ENCODE measurements at places on chromosomes 3 and 15. TPM values are rescaled to one million over a fixed set of nuclear protein-coding genes. Genes with fewer than 3 reads are reported as not detected.
A peak's percentile ranks its signal among the peaks of the same experiment; 100 is the strongest.

The SNX22 gene
- 0.20 TPM for total RNA-seq

The POLR2M gene
- 211 TPM for total RNA-seq

- peak; percentile 65 for DNase-seq
These were observed 8.9 kb downstream of the ICE2 start for GRCh38 chr15:60469893-60470641.

DNA sequence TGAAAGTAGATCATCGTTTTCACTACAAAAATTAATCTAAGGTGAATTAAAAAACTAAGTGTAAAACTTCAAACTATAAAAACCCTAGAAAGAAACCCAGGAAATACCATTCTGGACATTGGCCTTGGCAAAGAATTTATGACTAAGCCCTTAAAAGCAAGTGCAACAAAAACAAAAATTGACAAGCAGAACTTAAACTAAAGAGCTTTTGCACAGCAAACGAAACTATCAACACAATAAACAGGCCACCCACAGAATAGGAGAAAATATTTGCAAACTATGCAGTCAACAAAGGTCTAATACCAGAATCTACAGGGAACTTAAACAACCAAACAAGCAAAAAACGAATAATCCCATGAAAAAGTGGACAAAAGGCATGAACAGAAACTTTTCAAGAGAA lies 302.0 kb downstream of the CHST2 start:
- no peak for DNase-seq

The SH2D7 gene
- not detected for total RNA-seq

DNA sequence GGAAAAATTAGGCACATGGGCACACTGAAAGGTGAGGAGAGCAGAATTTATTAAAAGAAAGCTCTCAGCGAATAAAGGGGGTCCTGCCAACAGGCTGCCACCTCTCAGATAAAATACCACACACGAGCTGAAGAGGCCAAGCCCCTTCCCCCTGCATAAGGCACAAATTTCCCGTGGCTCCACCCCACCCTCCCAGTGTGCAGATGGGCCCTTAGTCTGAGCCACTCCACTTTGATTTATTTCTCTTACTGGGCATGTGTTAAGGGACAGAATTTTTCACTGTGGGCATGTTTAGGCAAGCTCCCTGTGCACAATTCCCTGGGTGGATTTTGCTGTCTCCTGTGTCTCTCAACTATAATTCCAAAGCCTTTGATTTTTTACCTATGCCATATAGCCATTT lies 409.8 kb downstream of the TBL1XR1 start:
- no peak for DNase-seq

- DNase-seq = no peak
These were observed 90.7 kb upstream of the MEF2A start for GRCh38 chr15:99474909-99475753.

The SERPINI2 gene
- total RNA-seq = not detected

DNA sequence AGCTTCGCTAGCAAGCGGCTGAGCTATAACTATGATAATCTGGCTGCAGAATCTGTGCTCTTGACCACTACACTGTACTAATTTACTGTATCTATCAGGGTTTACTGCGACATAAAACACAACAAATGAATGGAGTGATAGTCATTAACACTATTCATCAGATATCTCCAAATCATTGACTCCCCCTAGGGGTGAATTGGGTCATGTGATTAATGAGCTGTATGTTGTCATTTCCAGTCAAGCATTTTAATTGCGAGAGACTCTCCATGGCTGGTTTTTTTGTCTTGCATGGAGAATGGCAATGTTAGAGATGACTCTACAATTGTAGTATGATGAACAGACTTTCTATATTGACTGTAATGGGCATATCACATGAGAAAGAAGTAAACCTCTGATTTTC lies 10.5 kb upstream of the TM4SF18 start:
- DNase-seq = no peak

The CLDN16 gene
- not detected for total RNA-seq

DNA sequence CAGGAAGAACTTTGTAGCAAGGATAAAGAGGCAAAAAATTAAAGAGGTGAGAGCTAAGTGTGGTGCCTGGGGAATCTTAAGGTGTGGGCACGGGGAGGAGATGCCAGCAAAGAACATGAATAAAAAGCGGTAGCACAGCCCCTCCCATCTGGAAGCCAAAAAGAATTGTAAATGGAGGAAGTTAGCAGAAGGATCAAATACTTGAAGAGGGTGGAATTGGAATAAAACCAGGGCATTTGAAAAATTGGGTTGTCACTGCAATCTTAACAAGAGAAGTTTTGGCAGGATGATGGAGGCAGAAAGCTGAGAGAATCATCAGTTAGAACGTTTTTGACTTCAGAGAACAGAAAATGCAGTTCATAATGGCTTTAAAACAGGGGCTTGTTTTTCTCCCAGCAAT lies 2.4 kb downstream of the CCR2 start:
- no peak for DNase-seq

GRCh38 chr15:33243393-33243792 lies 48.9 kb upstream of the FMN1 start:
- no peak for DNase-seq

GRCh38 chr15:84762840-84763572 lies 14.6 kb downstream of the ZNF592 start:
- no peak for DNase-seq

The LTK gene
- total RNA-seq = not detected

DNA sequence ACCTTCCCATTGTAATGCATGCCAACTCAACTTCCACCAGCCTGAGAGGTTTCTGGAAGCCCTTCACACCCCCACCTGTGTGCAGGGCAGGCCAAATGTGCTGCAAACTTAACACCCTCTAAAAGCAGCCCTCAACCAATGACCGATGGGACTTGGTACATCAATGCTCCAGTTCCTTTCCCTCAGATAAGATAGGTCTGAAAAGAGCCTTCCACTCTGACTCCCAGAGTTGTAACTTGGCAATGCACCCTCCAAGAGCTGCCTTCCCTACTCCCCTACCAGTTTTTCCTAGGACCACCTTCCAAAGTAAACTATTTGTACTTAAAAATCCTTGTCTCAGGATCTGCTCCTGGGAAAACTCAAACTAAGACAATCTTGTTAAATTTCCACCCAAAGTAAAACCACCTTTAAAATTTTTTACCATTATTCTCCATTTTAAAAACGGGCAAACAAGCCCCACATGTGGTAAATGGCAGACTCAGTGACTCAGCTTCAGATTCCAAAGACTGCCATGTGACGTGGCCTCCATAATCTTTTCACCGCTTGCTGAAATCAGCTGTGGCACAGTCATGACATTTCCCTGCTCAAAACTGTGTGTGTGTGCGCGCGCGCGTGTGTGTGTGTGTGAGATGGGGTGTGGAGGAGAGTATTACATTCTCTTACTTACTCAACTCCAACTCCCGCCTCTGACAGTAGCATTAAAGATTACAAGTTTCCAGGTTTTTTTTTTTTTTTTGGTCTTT lies 17.2 kb downstream of the RASGRP1 start:
- DNase-seq = no peak

DNA sequence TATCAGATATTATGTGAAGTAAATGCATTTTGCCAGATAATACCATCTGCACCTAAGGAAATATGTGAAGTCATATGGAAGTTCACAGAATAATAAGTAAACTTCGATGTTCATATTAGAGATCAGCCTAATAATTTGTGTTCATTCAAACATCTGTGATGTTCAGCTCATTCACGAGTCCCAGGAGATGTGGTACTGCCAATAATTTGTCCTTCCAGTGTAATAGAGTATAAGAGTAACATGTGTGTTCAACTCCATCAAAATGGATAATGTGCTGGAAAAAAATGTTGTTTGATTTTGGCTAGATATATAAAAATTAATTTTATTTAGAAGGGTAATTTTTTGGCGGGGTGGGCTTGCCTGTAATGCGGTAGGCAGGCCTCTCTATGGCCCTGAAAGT lies 75.4 kb upstream of the ARL6 start:
- DNase-seq = no peak

GRCh38 chr15:73330206-73331051 lies 38.3 kb downstream of the HCN4 start:
- no peak for DNase-seq

GRCh38 chr15:49063402-49064280 lies 17.4 kb upstream of the SECISBP2L start:
- no peak for DNase-seq

- DNase-seq = no peak
These were observed 322.8 kb downstream of the EDEM1 start for GRCh38 chr3:5510300-5510699.

DNA sequence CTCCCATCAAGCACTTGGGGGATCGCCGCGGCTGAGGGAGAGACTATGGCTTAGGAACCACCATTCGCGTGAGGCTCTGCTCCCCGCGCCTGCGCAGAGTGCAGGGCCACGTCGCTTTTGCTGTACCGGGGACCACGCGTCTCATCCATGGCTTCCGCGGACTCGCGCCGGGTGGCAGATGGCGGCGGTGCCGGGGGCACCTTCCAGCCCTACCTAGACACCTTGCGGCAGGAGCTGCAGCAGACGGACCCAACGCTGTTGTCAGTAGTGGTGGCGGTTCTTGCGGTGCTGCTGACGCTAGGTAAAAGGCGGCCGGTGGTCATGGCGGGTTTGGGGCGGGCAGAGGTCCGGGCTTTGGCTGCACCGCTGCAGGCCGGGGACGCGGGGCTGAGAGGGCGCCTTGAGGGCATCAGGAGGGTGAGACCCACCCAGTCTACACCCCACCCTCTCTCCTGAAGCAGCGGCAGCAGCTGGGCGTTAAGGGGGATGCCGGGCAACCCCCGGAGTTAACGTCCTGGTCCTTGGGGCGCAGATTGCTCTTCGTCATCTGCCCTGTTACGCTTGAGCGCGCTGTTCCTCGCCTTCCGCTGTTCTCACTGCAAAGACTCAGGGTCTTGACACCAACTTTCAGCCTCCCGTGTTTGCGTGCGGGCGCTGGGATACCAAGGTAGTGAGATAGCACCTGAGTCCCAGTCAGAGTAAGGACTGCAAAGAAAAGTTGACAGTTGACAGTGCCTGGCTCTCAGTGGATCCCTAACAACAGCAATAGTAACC lies at the start of gene SRPRB:
Gene SRPRB, plus strand, starts transcription at position 114 of the 774 bp plus-strand sequence. Its CDS starts 34 bp downstream, at position 148.
- DNase-seq = peak; percentile 96

DNA sequence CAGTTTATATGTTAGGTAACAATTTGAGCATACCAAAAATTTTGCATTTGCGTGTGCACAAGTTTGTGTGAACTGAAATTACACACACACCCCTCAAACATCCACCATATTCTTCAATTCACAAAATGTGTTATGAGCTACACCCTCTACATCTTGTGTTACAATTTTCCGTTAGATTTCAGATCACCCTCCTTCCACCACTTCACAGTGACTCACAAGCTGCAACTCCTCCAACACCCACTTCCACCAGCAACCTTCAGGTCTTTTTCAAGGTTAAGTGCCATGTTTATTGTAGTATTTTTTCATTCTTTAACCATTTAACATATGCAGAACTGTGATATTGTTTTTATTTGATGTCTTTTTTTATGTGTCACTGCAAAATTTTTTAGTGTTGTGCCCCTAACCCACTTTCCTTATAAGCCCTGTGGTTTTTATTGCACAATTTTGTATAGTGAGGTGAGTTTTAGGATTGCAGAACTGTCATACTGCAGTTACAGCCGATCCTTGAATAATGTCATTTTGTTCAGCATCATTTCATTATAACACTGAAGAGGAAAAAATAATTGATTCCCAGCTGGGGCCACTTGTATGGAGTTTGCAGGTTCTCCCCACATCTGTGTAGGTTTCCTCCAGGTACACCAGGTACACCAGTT lies 148.9 kb downstream of the PLCL2 start:
- no peak for DNase-seq

- DNase-seq = no peak
These were observed 82.6 kb upstream of the MYZAP start for GRCh38 chr15:57509126-57509525.

DNA sequence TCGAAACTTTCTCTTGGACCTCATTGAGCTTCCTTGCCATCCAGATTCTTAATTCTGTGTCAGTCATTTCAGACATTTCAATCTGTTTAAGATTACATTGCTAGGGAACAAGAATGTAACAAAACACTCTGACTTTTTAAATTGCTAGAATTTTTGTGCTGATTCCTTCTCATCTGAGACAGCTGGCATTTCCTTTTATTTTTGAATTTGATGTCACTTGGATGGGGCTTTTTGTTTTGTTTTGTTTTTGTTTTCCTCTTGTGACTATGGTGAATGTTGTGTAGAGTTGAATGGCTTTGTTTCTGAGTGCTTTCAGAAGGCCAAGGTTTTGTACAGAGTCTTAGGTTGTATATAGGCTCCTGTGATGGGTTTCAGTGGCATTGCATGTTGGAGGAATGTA lies 1129.3 kb downstream of the NAALADL2 start:
- DNase-seq = no peak

The TMC3 gene
- not detected for total RNA-seq

DNA sequence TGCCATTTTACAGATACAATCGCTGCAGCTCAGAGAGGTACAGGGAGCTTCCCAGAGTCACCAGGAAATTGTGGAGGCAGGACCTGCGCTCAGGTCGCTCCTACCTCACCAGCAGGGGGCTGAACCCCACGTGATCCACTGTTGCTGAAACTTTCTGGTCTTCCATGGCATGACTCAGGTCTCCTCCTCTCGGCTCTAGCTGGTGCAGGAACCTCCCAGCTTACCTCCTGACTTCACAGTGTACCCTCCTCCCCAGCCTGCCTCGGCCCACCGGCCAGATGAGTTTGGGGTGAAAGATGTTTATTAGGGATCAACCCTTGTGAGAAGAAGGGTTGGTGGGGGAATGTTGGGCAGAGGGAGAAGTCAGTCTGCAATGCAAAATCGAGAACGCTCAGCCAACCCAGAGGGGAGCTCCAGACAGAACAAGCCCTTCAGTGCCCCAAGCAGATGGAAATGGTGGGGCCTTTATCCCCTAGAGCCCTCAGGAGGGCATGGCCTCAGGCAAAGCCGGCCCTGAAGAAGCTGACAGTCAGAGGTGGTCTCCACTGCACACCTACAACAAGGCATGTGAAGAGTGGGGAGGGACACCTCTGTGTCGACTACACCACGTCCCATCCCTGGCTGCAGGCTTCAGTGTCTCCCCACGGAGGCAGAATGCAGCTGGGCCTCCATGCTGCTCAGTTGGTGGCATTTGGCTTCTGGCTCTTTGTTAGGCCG lies 118.6 kb upstream of the PRR20G start:
- DNase-seq = peak; percentile 26

DNA sequence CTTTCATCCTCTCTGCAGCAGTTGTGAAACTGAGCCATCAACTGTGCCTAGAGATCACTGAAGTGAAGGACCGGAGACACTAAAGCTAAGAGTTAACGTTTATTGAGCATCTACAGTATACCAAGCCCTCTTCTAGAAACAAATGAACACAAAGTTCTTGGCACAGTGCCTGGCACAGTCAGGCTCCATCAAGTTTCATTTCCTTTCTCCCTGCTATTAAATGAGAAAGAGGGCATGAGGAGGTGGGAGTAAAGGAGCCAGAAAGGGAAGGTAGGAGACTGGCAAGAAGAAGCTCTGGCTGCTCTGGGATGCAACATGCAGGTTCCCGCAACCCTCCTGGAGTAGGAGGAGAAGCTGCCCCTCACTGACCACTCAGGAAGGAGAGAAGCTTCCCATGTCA lies 30.6 kb downstream of the CYP19A1 start:
- no peak for DNase-seq

- DNase-seq = no peak
These were observed 307.3 kb downstream of the ZIC4 start for GRCh38 chr3:147099076-147099475.

- no peak for DNase-seq
These were observed 30.3 kb downstream of the PPCDC start for GRCh38 chr15:75053748-75054125.
